ENCODE measurements at places on chromosomes 5 and 9.

DNA sequence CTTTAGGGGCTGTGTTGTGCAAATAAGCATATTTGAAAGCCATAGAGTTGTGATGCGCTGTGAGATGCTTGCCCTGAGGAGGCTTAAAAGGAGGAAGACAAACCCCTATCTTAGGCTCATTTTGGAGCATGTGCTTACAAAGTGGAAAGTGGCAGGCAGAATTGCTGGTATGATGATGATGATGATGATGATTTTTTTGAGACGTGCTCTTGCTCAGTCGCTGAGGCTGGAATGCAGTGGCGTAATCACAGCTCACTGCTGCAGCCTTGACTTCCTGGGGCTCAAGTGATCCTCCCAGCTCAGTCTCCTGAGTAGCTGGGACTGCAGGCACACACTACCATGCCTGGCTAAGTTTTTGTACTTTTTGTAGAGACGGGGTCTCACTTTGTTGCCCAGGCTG, 1.7 kb downstream of the CNOT8 start:
- no peak for DNase-seq

DNA sequence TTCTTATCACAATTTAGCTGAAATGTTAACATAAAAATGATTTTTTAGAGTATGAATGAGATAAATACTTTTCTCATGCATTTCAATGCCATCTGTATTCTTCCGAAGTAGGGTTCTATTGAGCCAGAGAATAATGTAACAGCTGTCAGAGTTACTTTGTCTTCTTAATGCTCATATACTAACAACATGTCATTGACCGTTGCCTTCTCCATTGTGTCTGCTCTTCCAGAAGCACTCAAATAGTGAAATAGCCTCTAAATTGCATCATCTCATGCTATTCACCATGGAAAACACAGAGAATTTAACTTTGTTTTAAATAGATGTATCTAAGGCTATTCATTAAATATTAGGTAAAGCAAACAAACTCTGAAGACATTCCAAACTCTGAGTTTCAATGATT, 1875.9 kb upstream of the CDH9 start:
- no peak for DNase-seq

GRCh38 chr9:136861874-136862457, 4.1 kb downstream of the EDF1 start:
- no peak for DNase-seq

GRCh38 chr5:1523793-1524480, at the start of gene LPCAT1:
LPCAT1 (minus strand) TSS chr5:1523960; CDS start chr5:1523844, 116 bp downstream.
- DNase-seq = peak; percentile 76

GRCh38 chr5:24899180-24899579, 254.4 kb upstream of the CDH10 start:
- no peak for DNase-seq

GRCh38 chr5:37552161-37552560, 173.0 kb downstream of the WDR70 start:
- no peak for DNase-seq
